ENCODE measurements at places on chromosomes 6 and 20.

GRCh38 chr20:62216636-62217566 lies 3.2 kb downstream of the HRH3 start:
- no peaks in the 10 kb centered on the region for H3K36me3 ChIP-seq
- peaks cover 10% of the 10 kb centered on the region for H3K4me1 ChIP-seq
- no peak overlapping the region for H3K27ac ChIP-seq
- H3K4me3 ChIP-seq: no peak overlapping the region

DNA sequence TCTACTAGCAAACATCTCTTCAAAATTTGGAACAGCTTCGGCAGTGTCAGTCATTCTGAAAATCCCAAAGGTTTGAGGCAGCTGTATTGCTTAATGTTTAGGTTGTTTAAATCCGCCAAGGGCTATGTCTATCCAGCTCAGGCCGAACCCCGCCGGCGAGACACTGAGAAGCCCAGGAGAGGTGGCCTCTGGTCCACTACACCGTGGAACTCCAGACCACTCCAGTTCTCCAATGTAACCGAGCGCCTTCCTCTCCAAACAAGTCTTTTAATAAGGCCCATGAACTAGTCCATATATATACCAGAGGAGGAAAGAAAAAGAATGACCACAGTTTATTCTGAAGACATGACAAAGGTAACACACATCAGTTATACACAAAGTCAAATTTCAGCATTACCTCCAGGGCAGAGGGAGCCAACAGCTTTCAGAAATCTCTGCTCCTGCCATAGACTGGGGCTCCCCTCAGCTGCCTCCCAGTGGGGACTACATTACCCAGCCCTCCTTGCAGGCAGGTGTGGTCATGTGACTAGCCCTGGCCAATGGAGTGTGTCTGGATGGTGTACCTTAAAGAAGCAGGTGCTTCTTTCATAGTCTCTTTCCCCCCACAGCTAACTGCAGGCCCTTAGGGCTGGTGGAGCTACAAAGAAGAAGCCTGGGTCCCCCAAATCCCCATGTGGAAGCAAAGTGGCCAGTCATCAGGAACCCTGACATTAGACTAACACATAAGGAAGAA lies at the start of gene RAMACL:
RAMACL (minus strand) TSS at position 255 of the 733 bp plus-strand sequence; CDS start at position 54, 201 bp downstream.
- H3K27me3 ChIP-seq: no peaks in the 10 kb centered on the region
- no peak within 1 kb of the TSS for H3K4me3 ChIP-seq
- no peak for DNase-seq
- H3K4me1 ChIP-seq: peaks cover 1% of the 10 kb centered on the region
- H3K36me3 ChIP-seq: no peaks in the 10 kb centered on the region
- H3K27ac ChIP-seq: no peak within 1 kb of the TSS

DNA sequence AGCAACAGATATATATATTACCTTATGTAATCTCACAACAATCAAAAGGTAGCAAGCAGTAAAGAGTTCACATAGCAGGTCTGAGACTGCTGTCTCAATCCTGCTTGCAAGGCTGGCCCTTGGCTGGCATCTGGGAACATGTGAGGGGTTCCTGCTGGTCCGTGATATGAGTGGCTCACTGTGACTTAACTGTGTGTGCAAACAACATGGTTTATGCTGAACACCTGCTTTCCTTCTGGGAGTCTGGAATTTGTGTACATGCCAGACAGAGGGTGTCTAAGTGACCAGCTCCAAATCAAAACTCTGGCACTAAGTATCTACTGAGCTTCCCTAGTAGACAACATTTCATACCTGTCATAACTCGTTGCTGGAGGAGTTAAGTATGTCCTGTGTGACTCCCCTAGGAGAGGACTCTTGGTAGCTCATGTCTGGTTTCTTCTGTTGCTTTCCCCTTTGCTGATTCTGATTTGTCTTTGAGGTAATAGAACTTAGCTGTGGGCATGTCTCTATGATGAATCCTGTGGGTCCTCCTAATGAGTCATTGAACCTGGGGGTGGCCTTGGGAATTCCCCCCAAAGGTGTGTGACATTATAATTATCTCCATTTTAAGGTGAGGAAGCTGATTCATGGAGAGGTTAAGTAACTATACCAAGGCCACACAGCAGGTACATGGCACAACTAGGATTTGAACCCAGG lies 131.6 kb upstream of the NEDD9 start:
- H3K27me3 ChIP-seq: no peaks in the 10 kb centered on the region
- no peaks in the 10 kb centered on the region for H3K4me1 ChIP-seq
- H3K36me3 ChIP-seq: no peaks in the 10 kb centered on the region
- DNase-seq: no peak
- no peak overlapping the region for H3K27ac ChIP-seq
- H3K4me3 ChIP-seq: no peak overlapping the region

- H3K27me3 ChIP-seq: no peaks in the 10 kb centered on the region
- no peak for DNase-seq
- no peak overlapping the region for H3K27ac ChIP-seq
- H3K4me3 ChIP-seq: no peak overlapping the region
Observed at GRCh38 chr6:159941286-159942113, 27.4 kb upstream of the IGF2R start.

- no peak overlapping the region for H3K4me3 ChIP-seq
- no peak for DNase-seq
- H3K27me3 ChIP-seq: no peaks in the 10 kb centered on the region
Observed at GRCh38 chr20:16551607-16552006, 21.6 kb downstream of the KIF16B start.

- no peak overlapping the region for H3K27ac ChIP-seq
- H3K27me3 ChIP-seq: no peaks in the 10 kb centered on the region
- no peaks in the 10 kb centered on the region for H3K4me1 ChIP-seq
- no peak overlapping the region for H3K4me3 ChIP-seq
Observed at GRCh38 chr20:23585808-23586734, 17.8 kb upstream of the CST9L start.

DNA sequence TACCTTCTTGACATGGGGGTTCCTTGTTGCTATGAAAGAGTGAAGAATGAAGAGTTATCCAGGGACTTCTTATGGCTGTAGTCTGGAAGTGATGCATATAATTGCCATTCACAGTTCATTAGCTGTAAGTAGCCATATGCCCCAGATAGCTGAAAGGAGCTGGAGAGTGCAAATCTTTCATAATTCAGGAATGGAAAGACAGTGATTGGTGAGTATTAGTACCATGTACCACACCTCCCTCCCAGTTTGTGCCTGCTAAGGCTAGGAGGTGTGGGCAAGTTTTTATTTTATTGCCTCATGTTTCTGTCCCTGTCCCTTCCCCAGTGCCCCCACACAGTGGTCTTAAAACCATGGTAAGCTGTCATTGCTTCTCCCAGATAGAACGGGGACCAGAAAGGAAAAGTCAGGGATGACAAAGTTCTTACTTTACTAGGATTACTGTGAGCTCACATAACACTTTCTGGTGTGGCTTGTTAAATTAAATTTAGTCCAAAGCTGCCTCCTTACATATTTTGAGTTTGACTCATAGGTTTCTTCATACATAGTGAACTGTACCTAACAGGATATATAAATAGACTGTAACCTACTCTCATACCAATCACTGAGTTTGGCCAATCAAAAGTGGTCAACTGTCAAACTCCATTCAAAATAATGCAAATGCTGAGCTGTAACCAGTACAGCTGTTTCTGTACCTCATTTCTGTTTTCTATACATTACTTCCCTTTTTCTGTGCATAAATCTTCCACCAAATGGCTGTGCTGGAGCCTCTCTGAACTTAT lies 119.4 kb downstream of the RFPL4B start:
- H3K36me3 ChIP-seq: no peaks in the 10 kb centered on the region
- H3K4me3 ChIP-seq: no peak overlapping the region
- H3K4me1 ChIP-seq: no peaks in the 10 kb centered on the region
- no peaks in the 10 kb centered on the region for H3K27me3 ChIP-seq

GRCh38 chr6:111441678-111442243 lies 41.3 kb downstream of the REV3L start:
- DNase-seq: no peak
- H3K36me3 ChIP-seq: no peaks in the 10 kb centered on the region
- no peaks in the 10 kb centered on the region for H3K27me3 ChIP-seq
- no peaks in the 10 kb centered on the region for H3K4me1 ChIP-seq

DNA sequence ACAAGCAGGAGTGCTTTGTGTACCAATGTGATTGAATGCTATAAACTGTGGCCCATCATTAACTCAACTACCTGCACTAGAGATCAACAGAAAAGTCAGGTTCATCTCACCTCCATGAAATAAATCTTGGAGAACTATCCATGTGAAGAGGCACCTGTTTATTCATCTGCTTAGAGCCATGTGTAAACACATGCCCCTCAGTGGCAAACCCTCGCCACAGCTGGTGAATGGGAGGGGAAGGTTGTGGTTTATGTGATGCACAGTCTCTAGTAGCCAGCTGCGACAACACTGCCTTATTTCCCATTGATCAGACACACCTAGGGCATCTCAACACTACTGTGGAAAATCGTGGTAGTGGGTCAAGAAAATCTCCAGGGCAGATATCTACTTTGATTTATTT lies 640.2 kb downstream of the PTPRT start:
- no peaks in the 10 kb centered on the region for H3K36me3 ChIP-seq
- H3K27me3 ChIP-seq: no peaks in the 10 kb centered on the region
- no peak for DNase-seq
- H3K4me1 ChIP-seq: no peaks in the 10 kb centered on the region
- H3K27ac ChIP-seq: no peak overlapping the region

DNA sequence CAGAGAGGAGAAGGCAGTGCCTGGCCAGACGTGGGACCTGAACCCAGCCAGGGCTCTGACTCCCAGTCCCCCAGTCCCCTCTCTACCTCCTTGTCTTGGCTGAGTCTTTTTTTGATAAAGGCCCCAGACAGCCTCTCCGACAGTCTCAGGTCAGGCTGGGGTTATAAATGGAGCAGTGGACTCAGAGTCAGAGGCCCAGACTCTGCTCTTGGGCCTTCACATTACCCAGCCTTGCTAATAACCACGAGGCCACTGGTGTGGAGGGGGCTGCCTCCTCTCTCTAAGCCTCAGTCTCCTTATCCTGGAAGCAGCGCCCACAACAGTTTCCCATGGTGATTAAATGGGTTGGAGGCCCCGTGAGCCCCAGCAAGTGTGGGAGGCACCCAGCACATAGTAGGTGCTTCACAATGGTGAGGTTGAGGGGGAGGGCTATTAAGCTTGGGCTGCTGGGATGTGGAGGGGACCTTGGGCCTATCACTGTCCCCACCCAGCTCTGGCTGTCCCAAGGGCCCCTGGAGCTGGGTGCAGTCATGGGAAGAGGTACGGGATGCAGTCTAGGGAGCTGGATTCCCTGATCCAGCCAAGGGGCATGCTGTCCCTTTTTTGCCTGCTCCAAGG lies 35.7 kb downstream of the TGM2 start:
- no peak overlapping the region for H3K27ac ChIP-seq
- H3K36me3 ChIP-seq: no peaks in the 10 kb centered on the region
- peaks cover 17% of the 10 kb centered on the region for H3K4me1 ChIP-seq

DNA sequence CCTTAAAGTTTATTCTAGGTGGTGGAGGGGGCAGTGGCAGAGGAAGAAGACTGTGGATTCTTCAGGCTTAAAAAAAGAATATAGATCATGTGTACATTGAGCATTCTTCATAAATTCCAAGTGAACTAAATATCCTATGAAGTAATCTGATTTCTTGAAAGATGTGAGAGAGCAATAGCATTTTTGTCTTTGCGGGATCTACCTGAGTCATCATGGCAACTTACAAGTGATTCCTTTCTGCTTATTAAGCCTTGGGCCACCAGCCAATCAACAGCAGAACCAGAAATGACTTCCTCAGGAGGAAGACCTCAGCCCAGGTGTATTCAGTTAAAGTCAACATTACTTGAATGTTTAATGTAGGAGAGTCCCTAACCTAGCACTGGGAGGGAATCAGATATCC lies 756.9 kb downstream of the TFAP2A start:
- H3K4me1 ChIP-seq: no peaks in the 10 kb centered on the region
- H3K27me3 ChIP-seq: no peaks in the 10 kb centered on the region
- no peaks in the 10 kb centered on the region for H3K36me3 ChIP-seq
- no peak overlapping the region for H3K27ac ChIP-seq
- no peak for DNase-seq
- no peak overlapping the region for H3K4me3 ChIP-seq

DNA sequence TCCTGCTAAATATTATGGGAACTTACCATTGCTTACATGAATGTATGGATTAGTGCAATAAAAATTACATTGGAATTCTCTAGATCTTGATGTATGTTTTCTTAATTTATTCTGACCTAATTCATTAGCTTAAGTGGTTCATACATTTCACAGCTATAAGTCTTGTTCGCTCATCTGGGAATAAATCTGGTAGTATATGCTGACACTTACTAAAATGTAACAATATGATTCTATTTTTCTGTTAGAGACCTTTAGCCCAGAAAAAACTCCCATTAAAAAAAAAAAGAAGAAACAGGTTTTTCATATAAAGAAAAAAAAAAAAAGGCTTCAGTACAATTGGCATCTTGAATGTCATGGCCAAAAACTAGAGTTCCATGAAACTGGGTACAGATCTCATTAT lies 394.1 kb upstream of the AGPAT4 start:
- H3K4me1 ChIP-seq: no peaks in the 10 kb centered on the region
- DNase-seq: no peak
- H3K4me3 ChIP-seq: no peak overlapping the region
- H3K27me3 ChIP-seq: no peaks in the 10 kb centered on the region

- H3K27ac ChIP-seq: peak overlapping the region; percentile 75
- peaks cover 2% of the 10 kb centered on the region for H3K4me1 ChIP-seq
- H3K36me3 ChIP-seq: no peaks in the 10 kb centered on the region
- peak overlapping the region; percentile 95 for H3K4me3 ChIP-seq
- DNase-seq: peak; percentile 41
- H3K27me3 ChIP-seq: no peaks in the 10 kb centered on the region
Observed at GRCh38 chr6:41546866-41547798, 951 bp downstream of the FOXP4 start.

- H3K27me3 ChIP-seq: no peaks in the 10 kb centered on the region
- no peak for DNase-seq
- H3K27ac ChIP-seq: no peak overlapping the region
- H3K4me1 ChIP-seq: no peaks in the 10 kb centered on the region
- no peak overlapping the region for H3K4me3 ChIP-seq
- H3K36me3 ChIP-seq: no peaks in the 10 kb centered on the region
Observed at GRCh38 chr6:14036911-14037310, 80.7 kb upstream of the CD83 start.

GRCh38 chr6:161482517-161482858 lies 208.6 kb upstream of the AGPAT4 start:
- DNase-seq: no peak
- no peaks in the 10 kb centered on the region for H3K4me1 ChIP-seq
- no peak overlapping the region for H3K27ac ChIP-seq

- H3K27ac ChIP-seq: no peak overlapping the region
- no peaks in the 10 kb centered on the region for H3K36me3 ChIP-seq
- no peak overlapping the region for H3K4me3 ChIP-seq
Observed at GRCh38 chr20:10984913-10985312, 311.1 kb upstream of the JAG1 start.

Measured in ovary (tissue), 10 donors.